Bronchial epithelial cell (primary cell): ENCODE measurements at places on chromosomes 6 and 20. TPM values are rescaled to one million over a fixed set of nuclear protein-coding genes. Genes with fewer than 3 reads are reported as not detected.

Gene ADGRF5
- total RNA-seq, result not detected in 2 replicates

DNA sequence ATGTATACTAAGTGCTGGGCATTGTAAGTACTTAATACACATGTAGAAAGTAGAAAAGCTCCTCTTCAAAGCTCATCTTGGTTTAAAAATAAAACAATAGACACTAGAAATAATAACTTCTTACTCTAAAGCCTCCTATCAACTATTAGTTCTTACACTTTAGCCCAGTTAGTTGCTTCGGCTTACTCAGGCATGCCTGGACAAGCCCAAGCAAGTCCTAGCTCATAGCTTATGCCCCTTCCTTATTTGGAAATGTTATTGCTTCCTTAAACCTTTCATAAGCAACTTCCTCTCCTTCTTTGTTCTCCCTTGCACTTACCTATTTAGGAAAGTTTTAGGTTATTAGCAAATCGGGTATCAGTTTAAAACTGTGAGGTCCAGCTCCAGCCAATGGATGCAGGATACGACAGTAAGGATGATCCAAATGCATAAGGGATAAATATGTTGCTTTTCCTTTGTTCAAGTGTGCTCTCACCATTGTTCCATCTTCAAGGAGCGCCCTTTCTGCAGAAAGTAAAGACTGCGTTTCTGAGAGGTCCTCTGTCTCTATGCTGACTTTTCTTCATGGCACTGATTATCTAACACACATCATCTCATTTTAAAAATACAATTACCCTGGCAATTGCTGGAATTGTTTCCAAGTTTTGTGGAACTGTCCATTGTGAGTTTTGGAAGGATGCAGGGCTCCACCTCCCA, 12.3 kb downstream of the TMEM30A start:
- DNase-seq, result peak; percentile 72

DNA sequence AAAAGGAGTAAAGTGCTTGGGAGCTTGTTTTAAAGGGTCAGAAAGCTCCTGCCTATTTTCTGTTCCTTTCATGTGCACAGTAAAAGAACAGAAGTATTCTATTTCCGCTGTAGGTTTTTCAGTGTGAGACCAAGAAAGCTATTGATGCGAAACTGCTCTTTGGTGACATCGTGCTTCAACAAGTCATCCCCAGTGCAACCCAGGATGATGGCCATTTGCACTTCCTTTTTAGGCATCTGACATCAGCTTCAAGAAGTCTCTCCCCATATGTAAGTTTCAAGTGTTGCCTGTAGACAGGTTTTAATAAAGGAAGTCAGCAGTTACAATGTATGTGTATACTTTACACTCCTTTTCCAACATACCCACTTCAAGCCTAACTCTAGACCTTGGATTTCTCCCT, 131.6 kb downstream of the RFX6 start:
- no peak for DNase-seq

- peak; percentile 85 for DNase-seq
Measured at GRCh38 chr6:150153905-150154492, 11.2 kb downstream of the PPP1R14C start.

Gene MOG
- not detected in 2 replicates for total RNA-seq

DNA sequence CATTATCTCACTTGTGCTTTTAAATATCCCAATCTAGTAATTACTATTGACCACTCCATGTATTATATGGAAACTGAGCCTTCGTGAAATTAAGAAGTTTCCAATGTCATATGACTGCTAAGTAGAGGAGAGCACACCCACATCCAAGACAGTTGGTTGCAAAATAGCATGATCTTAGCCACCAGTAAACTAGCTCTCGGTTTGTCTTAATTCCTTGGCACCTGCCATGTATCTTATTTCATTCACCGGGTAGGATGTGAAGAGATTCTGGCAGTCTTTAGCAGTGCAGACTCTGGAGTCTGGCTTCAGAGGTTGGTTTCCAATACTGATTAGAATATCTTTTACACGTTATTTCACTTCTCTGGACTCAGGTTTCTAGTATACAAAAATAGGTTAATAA, 270.3 kb downstream of the LAMA2 start:
- DNase-seq, result no peak
